ENCODE measurements at places on chromosomes 6 and 20.

GRCh38 chr6:87922947-87923330, 124.7 kb upstream of the SPACA1 start:
- DNase-seq, result peak; percentile 77

- no peak for DNase-seq
Observed at GRCh38 chr6:3451498-3451897, 5.4 kb downstream of the SLC22A23 start.

DNA sequence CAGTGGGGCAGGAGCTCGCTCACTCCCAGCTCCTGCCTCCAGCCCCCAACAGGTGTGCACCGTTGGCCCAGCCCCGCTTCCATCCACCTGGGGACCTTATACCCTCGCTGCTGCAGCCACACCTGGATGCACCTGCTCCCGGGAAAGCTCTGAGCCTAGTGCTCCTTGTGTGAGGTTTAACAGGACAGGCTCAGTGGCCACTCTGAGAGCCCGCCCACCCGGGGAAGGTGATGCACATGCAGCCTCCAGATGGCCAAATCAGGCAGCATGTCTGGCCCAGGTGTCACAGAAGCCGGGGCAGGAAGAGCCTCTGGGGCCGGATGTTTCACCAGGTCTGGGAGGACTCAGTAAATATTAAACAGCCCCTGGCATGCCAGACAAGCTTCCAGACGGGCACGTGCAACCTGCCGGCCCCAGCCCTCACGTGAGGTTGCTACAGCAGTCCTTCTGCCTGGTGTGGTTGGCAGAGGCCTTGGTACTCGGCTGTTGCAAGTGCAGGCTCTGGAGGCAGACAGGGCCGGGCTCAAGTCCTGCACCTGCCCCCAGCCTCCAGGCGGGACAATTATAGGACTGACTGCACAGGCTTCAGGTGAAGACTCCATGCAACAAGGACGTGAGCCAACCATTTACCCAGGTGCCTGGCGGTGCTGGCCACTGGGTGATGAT, 66.9 kb downstream of the RIPOR3 start:
- no peak for DNase-seq

DNA sequence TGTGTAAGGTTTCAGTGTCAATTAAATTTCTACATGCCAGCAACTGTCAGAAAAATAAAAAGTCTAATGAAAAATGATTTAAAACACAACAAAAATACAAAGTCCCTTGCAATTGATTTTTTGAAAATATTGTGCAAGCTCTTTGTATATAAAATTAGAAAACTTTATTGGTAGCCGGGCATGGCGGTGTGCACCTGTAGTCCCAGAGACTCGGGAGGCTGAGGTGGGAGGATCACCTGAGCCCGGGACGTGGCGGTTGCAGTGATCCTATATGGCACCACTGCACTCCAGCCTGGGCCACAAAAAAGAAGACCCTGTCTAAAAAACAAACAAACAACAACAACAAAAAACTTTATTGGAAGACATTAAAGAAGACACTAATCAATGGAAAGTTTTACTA, 6.0 kb upstream of the OVOL2 start:
- no peak for DNase-seq

GRCh38 chr6:22530506-22530905, 38.9 kb upstream of the HDGFL1 start:
- no peak for DNase-seq

DNA sequence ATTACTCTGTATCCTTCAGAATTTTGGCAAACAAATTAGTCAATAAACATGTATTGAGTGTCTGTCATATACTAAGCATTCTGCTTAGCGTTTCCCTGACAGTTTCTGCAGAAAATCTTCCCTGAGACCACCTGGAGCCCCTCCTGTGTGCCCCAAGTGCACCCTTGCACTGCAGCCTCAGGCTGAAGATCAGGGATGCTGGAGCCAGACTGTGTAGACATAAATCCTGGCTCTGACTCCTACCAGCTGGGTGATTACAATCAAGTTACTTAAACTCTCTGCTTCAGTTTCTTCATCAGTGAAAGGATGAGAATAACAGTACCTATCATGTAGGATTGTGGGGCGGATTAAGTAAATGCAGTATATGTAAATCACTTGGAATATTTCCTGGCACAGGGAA, 53.4 kb upstream of the VSTM2L start:
- DNase-seq, result no peak

GRCh38 chr20:20237093-20237959, 130.6 kb upstream of the INSM1 start:
- no peak for DNase-seq

- DNase-seq, result peak; percentile 65
Observed at GRCh38 chr20:64211874-64212658, 43.5 kb upstream of the PCMTD2 start.

DNA sequence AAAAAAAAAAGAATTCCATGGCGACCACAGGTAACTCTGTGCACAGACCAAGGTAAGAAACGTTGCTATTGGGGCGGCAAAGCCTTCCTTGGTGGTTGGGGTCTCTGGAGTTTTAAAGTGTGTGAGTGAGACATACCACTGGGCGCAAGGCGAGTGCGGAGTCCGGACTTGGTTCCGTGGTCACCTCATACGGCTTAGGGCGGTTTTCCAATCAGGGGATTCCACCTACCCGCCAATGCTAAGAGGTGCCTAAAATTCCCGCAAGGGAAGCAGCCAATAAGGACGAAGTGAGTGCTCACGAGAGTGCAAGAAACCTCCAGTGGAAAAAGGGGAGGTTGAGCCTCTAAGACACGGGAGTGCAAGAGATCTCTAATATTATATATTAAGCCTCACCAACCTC, 68.6 kb upstream of the PRSS16 start:
- no peak for DNase-seq

GRCh38 chr20:50248104-50248641, 57.5 kb downstream of the CEBPB start:
- no peak for DNase-seq

DNA sequence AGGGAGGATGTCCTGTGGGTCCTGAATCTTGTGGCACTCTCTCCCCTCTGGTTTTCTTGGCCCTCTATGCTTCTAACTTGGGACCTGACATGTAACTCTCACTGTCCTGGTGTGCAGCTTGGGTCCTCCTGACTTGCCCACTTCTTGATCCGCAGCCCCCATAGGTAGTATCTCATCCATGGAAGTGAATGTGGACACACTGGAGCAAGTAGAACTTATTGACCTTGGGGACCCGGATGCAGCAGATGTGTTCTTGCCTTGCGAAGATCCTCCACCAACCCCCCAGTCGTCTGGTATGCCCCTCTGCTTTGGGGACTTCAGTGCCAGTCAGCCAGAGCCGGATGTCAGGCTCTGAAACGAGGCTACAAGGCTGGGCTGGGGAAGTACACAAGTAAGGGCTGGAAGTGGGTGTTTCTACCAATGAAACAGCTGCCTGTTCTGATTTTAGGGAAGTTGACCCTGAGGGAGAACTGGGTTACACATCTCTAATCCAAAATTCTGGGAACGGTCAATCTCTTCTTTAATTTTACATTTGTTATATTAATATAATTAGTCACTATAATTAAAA, 641 bp downstream of the DBNDD2 start:
- no peak for DNase-seq

GRCh38 chr20:32792316-32792715, 27.4 kb upstream of the MAPRE1 start:
- no peak for DNase-seq

GRCh38 chr6:135251498-135252441, 70.7 kb downstream of the MYB start:
- DNase-seq, result peak; percentile 78

DNA sequence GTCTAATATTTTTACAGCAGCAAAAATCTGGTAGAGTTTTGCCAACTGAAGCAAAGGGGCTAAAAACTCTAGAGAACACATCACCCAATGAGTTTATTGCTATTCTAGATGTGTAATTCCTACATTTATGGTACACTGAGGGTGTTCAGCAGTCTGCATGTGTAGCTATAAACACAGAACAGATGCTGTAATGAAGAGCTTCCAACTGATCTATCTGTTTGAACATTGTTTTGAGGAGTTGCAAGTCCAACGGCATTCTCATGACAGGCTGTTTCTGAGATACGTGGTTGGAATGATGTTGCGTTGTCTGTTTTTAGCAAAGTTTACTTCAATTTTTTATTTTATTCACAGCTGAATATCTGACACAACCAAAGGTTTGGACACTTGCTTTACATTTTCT, 141.2 kb upstream of the RAB32 start:
- no peak for DNase-seq

DNA sequence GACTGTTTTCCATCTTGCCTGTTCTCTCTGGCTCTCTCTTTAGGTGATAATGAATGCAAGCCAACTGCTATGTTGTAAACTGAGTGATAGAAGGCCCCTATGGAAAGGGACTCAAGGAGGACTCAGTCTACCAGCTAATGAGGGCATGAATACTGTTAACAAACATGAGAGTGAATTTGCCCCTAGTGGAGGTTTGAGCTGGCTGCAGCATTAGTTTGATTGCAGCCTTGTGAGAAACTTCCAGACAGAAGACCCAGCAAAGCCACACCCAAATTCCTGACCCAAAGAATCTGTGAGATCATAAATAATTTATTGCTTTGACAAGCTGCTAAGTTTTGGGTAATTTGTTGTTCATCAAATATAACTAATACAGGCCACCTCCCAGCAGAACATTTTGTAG, 50.0 kb upstream of the PLCB1 start:
- no peak for DNase-seq

DNA sequence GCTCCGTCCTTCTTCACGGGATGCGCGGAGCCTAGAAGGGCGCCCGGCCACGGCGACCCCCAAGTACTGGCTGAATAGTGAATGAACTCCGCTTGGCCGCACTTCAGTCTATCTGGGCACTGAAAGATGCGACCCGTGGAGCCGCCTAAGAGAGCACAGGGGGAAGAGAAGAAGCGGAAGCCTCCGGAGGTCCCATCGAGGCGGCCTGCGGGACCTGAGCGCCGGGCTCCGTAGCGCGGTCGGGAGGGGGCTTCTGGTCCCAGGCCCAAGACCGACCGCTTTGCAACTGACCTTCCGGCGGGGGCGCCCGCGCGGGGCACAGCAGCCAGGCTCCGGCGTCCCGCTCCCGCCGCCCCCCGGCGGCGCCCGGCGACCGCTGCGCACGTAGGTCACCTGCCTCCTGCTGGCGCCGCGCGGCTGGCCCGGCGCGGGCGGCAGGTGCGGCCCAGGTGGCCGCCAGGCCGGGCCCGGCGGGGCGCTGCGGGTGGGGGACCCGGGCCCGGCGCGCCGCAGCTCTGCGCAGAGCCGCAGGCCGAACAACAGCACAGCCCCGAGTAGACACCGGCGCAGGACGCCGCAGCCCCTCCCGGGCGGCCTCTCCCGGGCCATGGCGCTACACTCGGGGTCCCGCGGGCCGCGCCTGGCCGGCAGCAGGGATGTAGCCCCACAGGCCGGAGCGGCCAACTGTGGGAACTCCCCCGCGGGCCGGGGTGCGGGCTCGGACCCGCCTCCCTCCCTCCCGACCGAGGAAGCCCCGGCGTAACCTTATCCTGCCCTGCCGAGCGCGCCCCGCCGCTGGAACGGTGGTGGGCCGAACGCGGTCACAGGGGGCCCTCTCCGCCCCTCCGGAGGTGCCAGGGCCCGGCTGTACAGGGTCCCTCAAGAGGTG, at the start of gene METTL24:
METTL24 (minus strand) TSS at position 686 of the 889 bp plus-strand sequence; CDS start at position 609, 77 bp downstream.
- DNase-seq, result no peak

- DNase-seq, result no peak
Observed at GRCh38 chr20:22027423-22027822, 322.0 kb downstream of the PAX1 start.

GRCh38 chr6:26640806-26641205, 18.7 kb downstream of the ZNF322 start:
- DNase-seq, result no peak

DNA sequence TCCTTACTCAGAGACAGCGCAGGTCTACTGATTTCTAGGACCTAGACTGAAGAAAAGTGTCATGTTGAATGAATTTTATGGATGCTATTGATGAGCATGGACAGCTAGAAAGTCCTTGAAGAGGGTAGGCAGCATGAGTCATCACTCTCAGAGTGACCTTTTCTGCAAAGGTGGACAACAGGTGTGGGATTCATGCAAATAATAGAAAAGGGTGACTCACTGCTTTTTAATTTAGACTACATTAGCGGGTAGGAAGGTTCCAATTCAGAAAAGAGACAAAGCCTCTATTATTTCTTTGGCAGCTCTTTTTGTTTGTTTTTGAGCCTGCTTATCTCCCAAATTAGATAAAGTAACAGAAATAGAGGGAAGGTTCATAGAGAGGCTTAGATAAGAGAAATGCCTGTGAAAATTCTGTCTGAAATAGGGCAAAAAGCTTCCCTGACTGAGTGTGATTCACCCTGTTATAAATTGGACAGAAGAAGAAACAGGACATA, 191.4 kb downstream of the TENT5A start:
- DNase-seq, result no peak

GRCh38 chr6:150324044-150324443, 44.8 kb upstream of the IYD start:
- DNase-seq, result no peak

DNA sequence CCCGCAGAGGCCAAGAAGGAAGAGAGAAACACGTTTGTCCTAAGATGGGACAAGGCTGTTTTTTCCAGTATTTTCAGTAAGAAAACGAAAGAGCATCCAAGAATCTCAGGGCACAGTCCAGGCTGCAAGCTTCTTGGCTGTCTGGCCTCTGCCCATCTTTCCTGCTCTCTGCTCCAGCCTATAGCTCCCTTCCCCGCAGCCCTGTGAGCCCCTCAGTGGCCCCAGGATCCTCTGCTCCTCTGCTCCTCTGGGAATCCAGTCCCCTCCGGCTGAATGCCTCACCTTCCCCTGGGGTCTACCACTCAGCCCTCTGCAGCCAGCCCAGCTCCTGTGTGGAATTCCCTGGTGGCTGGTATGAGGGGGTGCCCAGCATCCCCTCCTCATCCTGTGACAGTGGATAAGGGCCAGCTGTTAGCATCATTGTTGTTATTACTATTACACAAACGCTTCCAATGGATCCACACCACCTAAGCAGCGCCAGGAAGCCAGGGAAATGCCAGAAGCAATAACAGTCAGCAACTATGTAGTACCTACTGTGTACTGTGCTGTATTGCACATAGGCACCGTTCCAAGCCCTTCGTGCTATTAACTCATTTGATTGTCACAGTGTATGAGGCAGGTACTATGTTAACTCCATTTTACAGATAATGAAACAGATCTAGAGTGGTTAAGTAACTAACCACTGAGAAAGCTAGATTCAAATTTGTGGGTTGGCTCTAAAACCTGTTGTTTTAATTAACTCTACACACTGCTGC, 60.3 kb upstream of the PTPN1 start:
- no peak for DNase-seq

- DNase-seq, result no peak
Observed at GRCh38 chr6:126886106-126886505, 232.4 kb upstream of the RSPO3 start.
